Transverse colon (tissue), 4 donors: ENCODE measurements at places on chromosomes 7 and 10. TPM values are rescaled to one million over a fixed set of nuclear protein-coding genes. Genes with fewer than 3 reads are reported as not detected.

GRCh38 chr10:119867317-119867716 lies 5.3 kb downstream of the MCMBP start:
- no peaks in the 10 kb centered on the region for H3K27me3 ChIP-seq
- H3K4me1 ChIP-seq = peaks cover 17% of the 10 kb centered on the region
- no peak overlapping the region for H3K4me3 ChIP-seq

DNA sequence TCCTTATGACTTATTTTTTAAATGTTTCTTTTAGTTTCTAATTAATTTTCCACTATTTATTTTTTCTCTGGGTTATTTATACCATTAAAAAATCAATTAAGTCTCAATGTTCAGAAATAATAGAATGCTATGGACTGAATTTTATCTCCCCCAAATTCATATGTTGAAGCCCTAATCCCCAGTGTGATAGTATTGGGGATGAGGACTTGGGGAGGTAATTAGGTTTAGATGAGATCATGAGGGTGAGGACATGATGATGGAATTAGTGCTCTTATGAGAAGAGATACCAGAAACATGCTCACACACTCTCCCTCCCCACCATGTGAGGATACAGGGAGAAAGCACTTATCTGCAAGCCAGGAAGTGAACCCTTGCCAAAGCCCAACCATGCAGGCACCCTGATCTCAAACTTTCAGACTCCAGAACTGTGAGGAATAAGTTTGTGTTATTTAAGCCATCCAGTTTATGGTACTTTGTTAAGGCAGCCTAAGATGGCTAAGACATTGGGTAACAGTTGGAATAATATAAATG lies 202.6 kb downstream of the MDFIC start:
- H3K36me3 ChIP-seq = no peaks in the 10 kb centered on the region
- no peak for DNase-seq
- no peaks in the 10 kb centered on the region for H3K4me1 ChIP-seq
- H3K27me3 ChIP-seq = no peaks in the 10 kb centered on the region
- H3K27ac ChIP-seq = no peak overlapping the region
- H3K4me3 ChIP-seq = no peak overlapping the region

- DNase-seq = no peak
- H3K4me1 ChIP-seq = peaks cover 9% of the 10 kb centered on the region
- no peak overlapping the region for H3K27ac ChIP-seq
- H3K36me3 ChIP-seq = no peaks in the 10 kb centered on the region
Observed at GRCh38 chr7:15490291-15490690, 71.5 kb downstream of the AGMO start.

DNA sequence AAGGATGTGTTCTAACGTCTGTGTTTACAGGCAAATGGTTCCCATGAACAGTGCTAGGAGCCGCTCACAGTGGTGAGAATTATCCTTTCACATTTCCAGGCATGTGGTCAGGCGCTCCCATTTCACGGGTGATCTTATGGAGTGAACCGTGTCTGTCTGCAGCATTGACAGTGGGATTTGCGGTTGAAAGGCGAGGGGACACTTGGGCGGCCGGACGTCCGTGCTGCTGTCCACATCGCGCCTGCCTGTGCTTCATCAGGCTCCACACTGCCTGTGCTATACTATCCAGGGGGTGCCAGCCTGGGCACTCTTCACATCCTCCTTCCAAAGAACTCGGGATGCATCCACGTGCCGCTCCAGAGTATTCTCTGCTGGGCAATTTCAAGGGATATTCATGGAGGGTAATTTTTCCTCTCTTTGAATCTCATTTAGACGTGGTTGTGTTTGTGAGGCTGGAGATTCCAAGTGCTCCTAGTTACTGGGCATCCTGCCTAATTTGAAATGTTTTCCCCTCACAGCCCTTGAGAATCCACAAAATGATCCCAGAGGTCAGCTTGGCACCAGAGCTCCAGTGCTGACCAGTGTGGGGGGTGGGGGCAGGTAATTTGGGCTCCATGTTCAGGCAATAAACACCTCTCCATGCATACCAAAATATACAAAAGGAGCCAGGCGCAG lies 61.9 kb upstream of the EBF3 start:
- H3K27me3 ChIP-seq = no peaks in the 10 kb centered on the region
- H3K36me3 ChIP-seq = no peaks in the 10 kb centered on the region
- H3K27ac ChIP-seq = no peak overlapping the region

GRCh38 chr7:69603937-69604494 lies 5.7 kb downstream of the AUTS2 start:
- H3K4me3 ChIP-seq = no peak overlapping the region
- no peak for DNase-seq
- peaks cover 27% of the 10 kb centered on the region for H3K27me3 ChIP-seq
- H3K27ac ChIP-seq = no peak overlapping the region
- no peaks in the 10 kb centered on the region for H3K36me3 ChIP-seq
- peaks cover 5% of the 10 kb centered on the region for H3K4me1 ChIP-seq

The SLIT1 gene
- 0.32 TPM for total RNA-seq

DNA sequence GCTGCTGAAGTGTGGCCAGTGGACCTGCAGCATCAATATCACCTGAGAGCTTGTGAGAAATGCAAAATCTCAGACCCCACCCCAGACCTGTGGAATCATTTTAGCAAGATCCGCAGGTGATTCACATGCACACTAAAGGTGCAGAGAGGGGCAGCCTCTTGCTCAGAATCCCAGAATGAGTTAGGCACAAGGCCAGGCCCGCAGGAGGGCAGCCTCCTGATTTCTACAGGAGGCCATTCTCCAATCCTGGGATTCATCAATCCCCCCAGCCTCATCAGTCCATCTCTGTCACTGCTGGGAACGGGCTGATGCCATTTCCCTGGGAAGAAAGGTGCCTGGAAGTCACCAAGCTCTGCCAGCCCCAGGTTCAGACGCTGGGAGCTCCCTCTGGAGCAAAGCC lies 63.0 kb upstream of the GPR26 start:
- H3K36me3 ChIP-seq = no peaks in the 10 kb centered on the region
- peaks cover 7% of the 10 kb centered on the region for H3K27me3 ChIP-seq
- DNase-seq = no peak
- H3K4me1 ChIP-seq = no peaks in the 10 kb centered on the region
- no peak overlapping the region for H3K4me3 ChIP-seq

- no peak overlapping the region for H3K4me3 ChIP-seq
- H3K4me1 ChIP-seq = no peaks in the 10 kb centered on the region
- peaks cover 23% of the 10 kb centered on the region for H3K36me3 ChIP-seq
- H3K27ac ChIP-seq = no peak overlapping the region
- DNase-seq = no peak
Observed at GRCh38 chr10:95245425-95246055, 45.3 kb downstream of the PDLIM1 start.

DNA sequence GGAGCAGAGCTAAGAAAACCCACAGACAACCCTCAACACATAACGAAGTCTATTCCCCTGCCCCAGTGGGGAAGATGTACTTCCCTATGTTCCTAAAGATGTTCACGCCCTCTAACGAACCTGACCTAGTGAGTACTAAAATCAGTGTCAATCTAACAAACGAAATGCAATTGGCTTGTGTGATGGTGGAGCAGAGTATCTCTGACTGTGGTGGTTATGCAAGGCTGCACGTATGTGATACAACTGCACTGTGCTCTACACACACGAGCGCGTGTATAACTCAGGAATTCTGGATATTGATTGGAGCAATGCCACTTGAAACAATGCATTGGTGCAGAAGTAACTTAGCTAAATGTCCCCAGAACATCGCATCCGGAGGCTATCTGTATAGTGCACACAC lies 1.3 kb downstream of the ANKRD16 start:
- H3K27ac ChIP-seq = peak overlapping the region; percentile 93
- H3K4me1 ChIP-seq = peaks cover 35% of the 10 kb centered on the region
- no peaks in the 10 kb centered on the region for H3K27me3 ChIP-seq
- no peaks in the 10 kb centered on the region for H3K36me3 ChIP-seq
- H3K4me3 ChIP-seq = peak overlapping the region; percentile 97

The UCN3 gene
- 1.7 TPM for total RNA-seq

The WDR86 gene
- 33.3 TPM for total RNA-seq

DNA sequence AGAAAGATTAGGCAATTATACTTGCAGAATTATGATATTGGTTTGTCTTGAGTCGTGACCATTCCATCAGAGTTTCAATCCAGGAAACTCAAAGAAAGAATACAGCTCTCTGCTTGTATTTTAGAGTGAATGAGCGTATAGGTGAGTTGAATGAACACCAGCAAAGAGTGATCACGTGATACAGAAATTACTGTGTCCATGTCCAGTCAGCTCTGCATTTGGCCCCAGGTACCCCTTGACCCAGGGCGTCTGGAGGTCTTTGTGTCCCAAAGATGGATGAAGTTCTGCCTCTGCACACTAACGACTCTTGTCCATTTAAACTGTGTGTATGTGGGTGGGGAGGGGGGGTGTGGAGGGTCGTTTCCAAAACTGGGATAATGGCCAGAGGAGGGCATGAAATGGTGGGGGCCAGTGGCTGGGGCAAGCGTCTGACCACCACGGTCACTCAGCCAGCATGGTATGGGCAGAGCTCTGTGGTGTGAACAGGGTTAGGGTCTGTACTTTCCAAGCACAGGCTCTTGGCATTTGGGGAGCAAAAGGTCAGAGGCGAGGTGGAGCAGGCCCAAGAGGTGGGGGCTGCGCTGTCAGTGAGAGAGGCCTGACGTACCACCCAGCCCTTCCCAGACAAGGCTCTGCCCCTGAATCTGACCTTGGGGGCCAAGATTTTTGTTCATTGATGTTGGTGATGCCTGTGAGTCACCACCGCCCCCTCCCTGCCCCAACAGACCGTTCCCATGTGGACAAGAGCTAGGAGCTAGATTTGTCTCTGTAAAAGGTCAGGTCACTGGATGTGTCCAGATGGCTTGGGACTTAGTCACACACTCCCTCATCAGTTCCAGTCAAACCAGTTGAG lies 1.4 kb downstream of the PTPRE start:
- no peak for DNase-seq
- H3K4me3 ChIP-seq = peak overlapping the region; percentile 78
- peak overlapping the region; percentile 95 for H3K27ac ChIP-seq
- no peaks in the 10 kb centered on the region for H3K36me3 ChIP-seq
- H3K4me1 ChIP-seq = peaks cover 42% of the 10 kb centered on the region
- H3K27me3 ChIP-seq = no peaks in the 10 kb centered on the region

- no peaks in the 10 kb centered on the region for H3K36me3 ChIP-seq
- no peak for DNase-seq
- no peak overlapping the region for H3K27ac ChIP-seq
- no peak overlapping the region for H3K4me3 ChIP-seq
Observed at GRCh38 chr7:21819048-21819447, 126.7 kb downstream of the CDCA7L start.

DNA sequence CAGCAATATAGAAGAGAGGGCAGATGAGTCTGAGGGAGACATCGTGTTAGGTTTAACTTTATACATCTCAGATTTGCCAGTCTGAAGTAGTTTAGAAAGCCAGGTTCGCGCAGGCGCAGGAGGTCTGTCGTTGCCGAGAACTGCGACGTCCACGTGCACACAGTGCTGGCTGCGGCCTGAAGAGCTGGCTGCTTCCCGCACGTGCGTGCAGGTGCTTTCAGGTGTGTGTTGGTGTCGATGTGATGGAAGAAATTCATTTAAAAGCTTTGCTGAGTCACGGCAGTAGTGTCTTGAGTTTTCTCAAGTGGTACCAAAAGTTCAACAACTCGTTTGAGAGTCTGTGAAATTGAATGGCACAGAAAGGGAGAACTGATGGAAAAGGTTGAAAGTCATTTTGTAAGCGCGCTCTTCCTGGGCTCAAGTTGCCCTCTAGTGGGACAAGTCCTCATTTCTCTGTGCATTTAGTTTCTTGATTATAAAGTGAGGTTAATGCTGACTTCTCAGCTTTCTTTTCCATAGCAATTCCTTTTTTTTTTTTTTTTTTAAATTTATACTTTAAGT lies 18.6 kb downstream of the WDR37 start:
- no peak for DNase-seq
- H3K4me3 ChIP-seq = no peak overlapping the region
- H3K4me1 ChIP-seq = peaks cover 5% of the 10 kb centered on the region
- no peaks in the 10 kb centered on the region for H3K36me3 ChIP-seq
- H3K27me3 ChIP-seq = no peaks in the 10 kb centered on the region

GRCh38 chr10:86411281-86411841 lies 44.8 kb upstream of the GRID1 start:
- H3K27me3 ChIP-seq = no peaks in the 10 kb centered on the region
- no peaks in the 10 kb centered on the region for H3K36me3 ChIP-seq
- peak overlapping the region; percentile 47 for H3K27ac ChIP-seq

The TMEM196 gene
- not detected for total RNA-seq

- no peak for DNase-seq
- no peaks in the 10 kb centered on the region for H3K27me3 ChIP-seq
- peaks cover 3% of the 10 kb centered on the region for H3K4me1 ChIP-seq
- no peak overlapping the region for H3K4me3 ChIP-seq
Observed at GRCh38 chr7:134723892-134724291, 55.5 kb upstream of the CALD1 start.

GRCh38 chr7:73606801-73607691 lies 17.3 kb downstream of the MLXIPL start:
- H3K27me3 ChIP-seq = peaks cover 26% of the 10 kb centered on the region
- no peaks in the 10 kb centered on the region for H3K4me1 ChIP-seq
- no peaks in the 10 kb centered on the region for H3K36me3 ChIP-seq
- H3K4me3 ChIP-seq = no peak overlapping the region
- peak; percentile 48 for DNase-seq

DNA sequence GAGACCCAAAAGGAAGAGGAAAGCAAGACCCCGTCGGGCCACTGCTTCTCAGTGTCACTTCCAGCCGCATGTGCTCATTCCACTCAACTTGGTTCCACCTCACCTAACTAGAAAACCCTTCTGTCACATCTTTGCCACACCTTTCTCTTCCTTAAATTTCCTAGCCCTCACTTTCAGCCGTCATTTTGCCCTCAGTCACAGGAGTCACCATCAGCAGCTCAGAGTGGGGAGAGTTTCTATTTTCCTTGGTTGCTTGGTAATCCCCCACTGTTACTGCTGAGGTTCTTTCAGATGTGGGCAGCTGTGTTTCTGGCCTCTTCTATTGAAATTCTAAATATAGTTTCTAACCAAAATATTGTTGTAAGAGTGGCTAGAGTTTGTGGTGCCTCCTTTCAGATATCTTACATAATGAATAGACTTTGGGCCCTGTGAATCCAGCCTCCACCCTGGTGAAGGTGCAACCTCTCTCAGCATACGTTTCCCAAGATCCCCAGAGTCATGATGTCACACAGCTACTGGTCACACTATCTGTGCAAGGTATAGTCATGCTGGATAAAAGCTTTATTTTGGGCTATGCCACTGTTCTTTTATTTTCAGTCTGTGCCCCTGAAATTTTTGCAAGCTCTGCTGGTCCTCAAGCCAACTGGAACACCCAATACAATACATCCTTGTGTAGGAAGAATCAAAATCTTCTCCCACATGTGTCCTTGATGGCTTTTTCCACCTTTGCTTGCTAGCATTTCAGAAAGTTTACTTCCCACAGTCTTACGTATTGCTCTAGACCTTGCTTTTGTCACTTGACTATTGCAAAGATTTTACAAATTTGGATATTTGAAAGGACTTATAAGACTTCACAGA lies 9.2 kb downstream of the AGBL3 start:
- no peaks in the 10 kb centered on the region for H3K27me3 ChIP-seq
- H3K4me1 ChIP-seq = peaks cover 29% of the 10 kb centered on the region
- no peak overlapping the region for H3K4me3 ChIP-seq
- DNase-seq = no peak

DNA sequence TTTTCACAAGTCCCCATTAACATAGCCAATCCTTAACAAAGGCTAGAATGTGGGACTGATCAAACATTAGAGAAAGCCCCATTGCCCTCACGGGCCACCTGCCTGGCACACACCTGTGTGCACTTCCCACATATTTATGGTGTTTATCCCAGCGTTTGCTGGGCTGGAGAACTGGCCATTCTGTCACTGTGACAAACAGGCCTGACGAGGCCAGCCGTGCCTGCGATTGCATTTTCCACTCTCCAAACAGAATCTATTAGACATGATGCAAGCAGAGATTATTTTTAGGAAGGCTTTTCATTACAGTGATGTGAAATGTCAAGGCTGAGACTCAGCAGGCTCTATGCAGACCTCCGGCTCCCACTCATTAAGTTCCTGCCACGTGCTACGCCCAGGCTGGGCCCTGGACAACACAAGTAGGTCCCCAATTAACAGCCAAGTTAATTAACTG lies 20.4 kb downstream of the PTPRN2 start:
- H3K27ac ChIP-seq = no peak overlapping the region
- H3K4me3 ChIP-seq = no peak overlapping the region
- peaks cover 3% of the 10 kb centered on the region for H3K4me1 ChIP-seq
